Right lung (tissue), 10 donors: ENCODE measurements at places on chromosomes 6 and 20. TPM values are rescaled to one million over a fixed set of nuclear protein-coding genes. Genes with fewer than 3 reads are reported as not detected.

DNA sequence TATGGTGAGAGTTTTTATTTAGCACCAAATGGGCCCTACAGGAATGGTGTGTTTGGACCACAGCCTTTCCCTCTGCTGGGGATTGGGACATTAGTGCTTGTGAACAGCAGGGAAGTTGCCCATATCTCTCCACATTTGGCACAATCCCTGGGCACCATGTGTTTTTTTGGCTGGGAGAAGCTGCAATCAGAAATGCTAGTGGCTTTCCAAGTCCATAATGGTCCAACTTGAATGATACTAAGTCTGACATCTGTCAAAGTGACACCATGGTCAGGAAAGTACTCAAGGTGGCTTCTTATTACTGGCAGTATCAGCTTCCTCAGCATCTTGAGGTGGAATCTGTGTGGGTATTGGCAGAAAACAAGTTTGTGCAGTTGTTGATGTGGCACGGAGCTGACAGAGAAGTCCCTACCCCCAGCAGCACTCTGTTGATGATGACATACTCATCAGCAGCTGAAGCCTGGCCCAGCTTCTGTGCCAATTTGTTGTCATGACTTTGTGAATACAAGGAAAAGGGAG, 53.0 kb downstream of the SASH1 start:
- no peak for DNase-seq

DNA sequence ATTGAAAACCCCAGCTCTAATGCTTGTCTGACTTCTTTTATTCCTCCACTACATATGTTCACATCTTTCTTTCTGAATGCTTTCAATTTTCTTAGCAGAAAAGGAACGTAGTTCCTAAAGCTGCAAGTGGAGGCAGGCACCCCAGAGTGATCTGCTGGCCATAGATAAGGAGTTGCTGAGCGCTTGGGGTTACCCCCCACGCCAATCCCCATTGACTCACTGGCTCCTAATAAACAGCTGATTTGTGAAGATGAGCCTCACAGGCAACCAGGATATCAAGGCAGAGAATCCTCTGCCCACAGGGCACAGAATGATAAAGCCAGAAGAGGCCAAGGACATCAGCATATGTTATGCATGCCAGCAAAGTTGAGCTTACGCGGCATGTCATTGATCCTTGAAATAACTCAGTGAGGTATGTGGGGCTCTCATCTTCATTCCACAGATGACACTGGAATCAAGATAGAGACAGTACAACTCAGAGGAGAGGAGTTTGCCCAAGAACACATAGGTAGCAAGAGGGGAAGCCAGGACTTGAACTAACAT, 129.1 kb upstream of the PTPRT start:
- no peak for DNase-seq

DNA sequence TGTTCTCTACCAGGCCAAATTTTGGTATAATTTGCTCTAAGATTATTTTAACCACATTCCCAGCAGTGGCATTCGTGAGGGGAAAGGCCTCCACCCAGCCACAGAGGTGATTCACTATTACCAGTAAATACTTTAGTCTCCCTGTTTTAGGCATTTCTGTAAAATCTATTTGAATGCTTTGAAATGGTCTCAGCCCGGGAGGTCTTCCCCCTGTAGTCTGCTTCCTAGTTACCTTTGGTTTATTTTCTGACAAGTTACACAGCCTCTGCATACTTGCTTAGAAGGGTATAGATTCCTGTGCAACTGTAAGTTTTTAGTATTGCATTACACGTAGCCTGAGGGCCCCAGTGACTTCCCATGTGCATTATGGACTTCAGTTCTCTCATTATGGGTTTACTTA, 248.7 kb downstream of the C6orf118 start:
- no peak for DNase-seq

DNA sequence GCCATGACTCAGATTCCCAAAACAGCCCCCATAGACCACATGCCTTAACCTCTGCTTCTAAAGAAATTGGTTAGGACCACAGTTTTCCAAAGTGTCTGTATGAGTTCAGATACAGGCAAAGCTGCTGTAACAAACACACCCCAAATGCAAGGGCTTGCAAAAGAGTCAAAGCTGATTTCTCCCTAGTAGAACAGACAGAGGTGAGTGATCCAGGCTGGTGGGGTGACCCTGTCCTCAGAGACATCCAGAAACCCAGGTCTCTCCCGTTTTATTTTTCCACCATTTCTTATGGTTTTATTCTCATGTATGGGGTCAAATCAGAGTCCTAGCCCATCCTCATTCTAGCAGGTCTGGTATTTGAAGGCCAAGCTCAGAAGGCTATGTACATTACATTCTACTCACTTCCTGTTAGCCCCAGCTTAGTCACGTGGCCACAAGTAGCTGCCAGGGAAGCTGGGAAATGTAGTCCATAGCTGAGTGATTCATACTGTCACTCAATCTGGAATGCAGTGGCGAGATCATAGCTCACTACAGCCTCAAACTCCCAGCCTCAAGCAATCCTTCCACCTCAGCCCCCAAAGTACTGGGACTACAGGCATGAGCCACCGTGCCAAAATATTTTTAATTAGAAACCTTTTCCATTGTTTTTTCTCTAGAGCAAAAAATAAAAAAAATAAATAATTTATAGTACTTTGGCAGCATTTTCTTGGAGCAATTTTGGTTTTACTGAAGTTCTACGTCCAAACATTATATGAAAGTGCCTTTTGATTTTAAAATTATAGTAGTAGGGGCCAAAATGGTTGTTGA, 175.2 kb downstream of the ZMYND8 start:
- no peak for DNase-seq

DNA sequence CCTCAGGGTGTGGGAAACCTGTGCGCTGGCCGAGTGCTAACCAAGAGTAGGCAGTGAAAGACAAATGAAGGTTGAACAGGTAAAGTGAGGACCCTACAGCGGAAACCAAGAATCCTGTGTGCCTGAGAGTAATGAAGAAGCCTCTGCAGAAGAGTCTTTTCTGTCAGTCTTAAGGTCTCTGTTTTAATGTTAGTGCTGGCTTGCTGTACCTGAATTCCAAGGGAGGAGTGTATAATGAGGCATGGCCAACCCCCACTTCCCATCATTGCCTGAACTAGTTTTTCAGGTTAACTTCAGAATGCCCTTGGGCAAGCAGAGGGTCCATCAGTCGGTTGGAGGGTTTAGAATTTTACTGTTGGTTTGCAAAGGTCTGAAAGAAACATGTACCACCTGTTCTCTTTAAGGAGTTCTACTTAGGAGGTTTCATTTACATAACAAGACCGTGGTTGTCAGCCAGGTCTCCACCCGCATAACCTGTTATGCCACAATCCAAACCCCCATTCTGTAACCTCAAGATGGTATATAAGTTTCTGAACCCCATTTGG, 589 bp upstream of the PDCD2 start:
- peak; percentile 22 for DNase-seq

- DNase-seq: no peak
These were observed 35.9 kb downstream of the SRC start for GRCh38 chr20:37381621-37382471.

DNA sequence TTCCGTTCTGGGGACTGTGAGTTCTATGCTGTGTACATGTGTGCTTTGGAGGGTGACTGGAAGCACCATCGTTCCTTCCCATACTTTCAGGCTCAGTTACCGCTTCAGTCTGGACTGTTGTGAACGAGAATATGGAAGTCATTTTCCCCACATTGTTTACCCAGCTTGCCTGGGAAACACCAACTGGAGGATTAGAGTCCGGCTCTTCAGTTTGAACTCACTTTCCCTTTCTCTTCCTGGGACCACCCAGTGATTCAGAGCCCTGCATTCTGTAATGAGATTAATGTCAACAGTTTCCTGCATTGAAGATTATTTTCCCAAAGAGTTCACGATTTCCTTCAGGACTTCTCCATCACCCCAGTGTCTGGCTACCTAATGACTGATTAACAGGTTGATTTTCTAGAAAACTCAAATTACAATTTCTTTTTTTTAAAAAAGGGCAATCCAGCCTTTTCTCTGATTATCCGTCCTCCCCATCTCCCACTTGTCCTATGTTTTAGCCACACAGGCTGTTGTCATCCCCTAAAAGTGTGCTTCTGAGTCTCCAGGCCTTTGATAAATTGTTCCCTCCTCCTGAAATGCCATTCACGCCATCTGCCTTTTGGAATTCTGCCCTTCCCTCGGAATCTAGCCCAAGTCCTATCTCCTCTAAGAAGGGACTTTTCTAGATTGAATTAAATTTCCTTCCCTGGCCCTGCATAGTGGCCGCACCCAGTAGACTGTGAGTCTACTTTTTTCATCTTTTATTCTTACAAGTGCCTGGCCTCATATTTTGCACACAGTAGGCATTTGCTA, 3.3 kb upstream of the TAGAP start:
- DNase-seq: no peak

The HSPA1L gene
- polyA plus RNA-seq: 3.8 TPM

The CPNE5 gene
- polyA plus RNA-seq: 6.8 TPM

The FNDC1 gene
- polyA plus RNA-seq: 6.3 TPM

The SULF2 gene
- polyA plus RNA-seq: 11.5 TPM

The VSX1 gene
- not detected for polyA plus RNA-seq
